ENCODE measurements at places on chromosomes 7 and 10. TPM values are rescaled to one million over a fixed set of nuclear protein-coding genes. Genes with fewer than 3 reads are reported as not detected.

ADAP1 gene
- 16.1 TPM for total RNA-seq

KAZALD1 gene
- 0.58 TPM for total RNA-seq

KIAA1549 gene
- total RNA-seq: 0.95 TPM

CALML3 gene
- total RNA-seq: not detected

STK31 gene
- total RNA-seq: not detected

ANKRD30A gene
- total RNA-seq: not detected

GRCh38 chr7:108863227-108863848, 293.7 kb downstream of the DNAJB9 start:
- no peak for DNase-seq
- no peaks in the 10 kb centered on the region for H3K27me3 ChIP-seq
- no peaks in the 10 kb centered on the region for H3K36me3 ChIP-seq
- no peaks in the 10 kb centered on the region for H3K4me1 ChIP-seq

DNA sequence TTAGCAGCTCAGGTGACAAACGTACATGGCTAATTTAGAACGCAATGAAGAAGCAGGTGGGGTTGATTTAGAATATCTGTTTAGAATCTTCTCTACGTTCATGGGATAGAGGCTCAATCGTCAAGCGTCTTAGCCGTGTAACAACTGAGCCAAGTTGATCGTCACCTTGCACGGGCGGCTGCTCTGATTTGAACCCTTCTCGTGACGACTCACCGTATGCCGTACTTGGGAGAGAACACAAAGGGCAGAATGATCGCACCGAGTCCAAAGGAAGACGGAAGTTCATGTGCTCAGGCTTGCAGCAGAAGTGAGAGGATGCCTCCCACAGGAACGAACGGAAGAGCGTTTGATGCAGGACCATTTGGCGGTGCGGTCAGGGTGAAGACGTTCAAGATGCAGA, 108.3 kb upstream of the TCERG1L start:
- no peaks in the 10 kb centered on the region for H3K27me3 ChIP-seq
- H3K36me3 ChIP-seq: no peaks in the 10 kb centered on the region
- no peaks in the 10 kb centered on the region for H3K4me1 ChIP-seq
- H3K4me3 ChIP-seq: no peak overlapping the region

DNA sequence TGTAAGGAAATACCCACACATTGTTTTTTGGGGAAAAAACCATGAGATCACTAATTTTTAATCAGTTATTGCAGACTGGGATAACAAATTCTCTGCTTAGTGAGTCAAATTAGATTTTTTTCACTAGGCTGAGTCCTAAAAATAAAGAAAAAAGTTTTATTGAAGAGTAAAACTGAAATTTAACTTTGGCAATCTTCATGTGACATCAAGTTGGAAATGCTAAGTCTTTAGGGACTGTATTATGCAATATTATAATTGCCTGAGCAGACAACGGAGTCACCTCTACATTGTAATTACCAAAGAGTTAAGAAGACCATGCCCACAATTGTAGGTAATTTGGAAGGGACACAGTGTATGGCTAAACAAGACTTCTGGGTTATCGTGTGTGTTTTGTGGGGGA, 2.2 kb upstream of the CLEC5A start:
- peaks cover 1% of the 10 kb centered on the region for H3K27me3 ChIP-seq
- no peaks in the 10 kb centered on the region for H3K4me1 ChIP-seq
- no peaks in the 10 kb centered on the region for H3K36me3 ChIP-seq
- no peak overlapping the region for H3K4me3 ChIP-seq
- DNase-seq: no peak
- no peak overlapping the region for H3K27ac ChIP-seq

GRCh38 chr10:97687785-97688781, 1.0 kb upstream of the AVPI1 start:
- peak overlapping the region; percentile 4 for H3K27ac ChIP-seq
- DNase-seq: no peak
- H3K4me3 ChIP-seq: peak overlapping the region; percentile 77
- H3K4me1 ChIP-seq: peaks cover 14% of the 10 kb centered on the region
- no peaks in the 10 kb centered on the region for H3K27me3 ChIP-seq
- no peaks in the 10 kb centered on the region for H3K36me3 ChIP-seq

GRCh38 chr7:150942001-150942590, 36.0 kb downstream of the KCNH2 start:
- H3K36me3 ChIP-seq: no peaks in the 10 kb centered on the region
- DNase-seq: peak; percentile 74
- H3K4me3 ChIP-seq: no peak overlapping the region
- peaks cover 40% of the 10 kb centered on the region for H3K4me1 ChIP-seq
- no peak overlapping the region for H3K27ac ChIP-seq

- no peak for DNase-seq
- no peaks in the 10 kb centered on the region for H3K4me1 ChIP-seq
- no peaks in the 10 kb centered on the region for H3K27me3 ChIP-seq
- no peaks in the 10 kb centered on the region for H3K36me3 ChIP-seq
- no peak overlapping the region for H3K27ac ChIP-seq
- H3K4me3 ChIP-seq: no peak overlapping the region
Measured at GRCh38 chr7:101943889-101944600, 126.6 kb downstream of the CUX1 start.

DNA sequence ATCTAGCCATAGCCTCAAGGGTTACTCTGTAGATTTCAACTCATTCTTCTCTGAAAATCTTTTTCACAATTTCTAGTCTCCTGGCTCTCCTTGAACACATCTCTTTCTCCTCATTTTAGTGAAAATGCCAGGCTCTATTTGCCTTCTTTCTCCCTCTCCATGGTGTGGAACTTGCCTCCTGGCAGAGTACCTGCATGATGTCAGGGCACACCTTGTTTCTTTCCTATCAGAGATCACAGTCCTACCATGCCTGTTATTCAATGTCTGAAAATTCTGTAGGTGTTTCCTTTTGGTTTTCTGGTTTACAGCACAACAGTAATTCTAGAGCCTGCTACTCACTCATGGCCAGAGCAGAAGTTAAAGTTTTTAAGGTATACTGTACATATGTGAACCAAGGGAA, 237.8 kb downstream of the ADK start:
- peaks cover 11% of the 10 kb centered on the region for H3K4me1 ChIP-seq
- H3K27me3 ChIP-seq: no peaks in the 10 kb centered on the region
- DNase-seq: no peak

DNA sequence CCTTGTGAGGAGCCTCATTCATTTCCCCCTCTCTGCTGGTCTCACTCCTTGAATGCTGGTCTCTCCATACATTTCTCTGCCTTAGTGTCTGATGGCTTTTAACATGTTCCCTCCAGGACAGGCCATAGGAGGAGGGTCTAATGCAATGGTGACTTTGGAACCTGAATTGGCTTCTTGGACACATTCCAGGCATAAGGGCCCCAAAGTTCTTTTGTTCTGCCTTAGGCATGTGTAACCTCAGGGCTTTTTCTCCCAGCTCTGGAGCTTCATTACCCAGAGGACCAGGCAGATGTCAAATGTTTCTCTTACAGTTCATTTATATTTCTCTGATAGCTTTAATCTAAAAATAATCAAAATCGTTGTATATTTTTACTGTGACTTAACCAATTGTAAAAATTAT, 162.6 kb downstream of the SDK1 start:
- peaks cover 29% of the 10 kb centered on the region for H3K4me1 ChIP-seq
- H3K36me3 ChIP-seq: no peaks in the 10 kb centered on the region
- no peak overlapping the region for H3K27ac ChIP-seq
- DNase-seq: no peak

GRCh38 chr7:41628901-41629300, 74.0 kb downstream of the INHBA start:
- H3K27me3 ChIP-seq: no peaks in the 10 kb centered on the region
- no peaks in the 10 kb centered on the region for H3K36me3 ChIP-seq

- no peak overlapping the region for H3K27ac ChIP-seq
- H3K4me3 ChIP-seq: no peak overlapping the region
- H3K36me3 ChIP-seq: no peaks in the 10 kb centered on the region
- DNase-seq: no peak
- peaks cover 9% of the 10 kb centered on the region for H3K27me3 ChIP-seq
- H3K4me1 ChIP-seq: no peaks in the 10 kb centered on the region
Measured at GRCh38 chr7:134422008-134422407, 36.9 kb downstream of the AKR1B1 start.

GRCh38 chr7:150943453-150943814, 34.7 kb downstream of the KCNH2 start:
- H3K27me3 ChIP-seq: peaks cover 6% of the 10 kb centered on the region
- H3K27ac ChIP-seq: no peak overlapping the region
- no peak for DNase-seq

Data from activated CD4-positive, alpha-beta memory T cell treated with anti-CD3 and anti-CD28 coated beads for 36 hours (primary cell).